Activated CD4-positive, alpha-beta memory T cell treated with anti-CD3 and anti-CD28 coated beads for 36 hours (primary cell): ENCODE measurements at places on chromosomes 1 and 21. TPM values are rescaled to one million over a fixed set of nuclear protein-coding genes. Genes with fewer than 3 reads are reported as not detected.

PTPN7 gene
- total RNA-seq: 197 TPM

C4BPB gene
- 0.39 TPM for total RNA-seq

RAD54L gene
- 65.0 TPM for total RNA-seq

TMPRSS15 gene
- not detected for total RNA-seq

ZNF648 gene
- total RNA-seq: not detected

DMRTA2 gene
- not detected for total RNA-seq

SNAP47 gene
- 30.9 TPM for total RNA-seq

ADORA3 gene
- 0.14 TPM for total RNA-seq

NLRP3 gene
- 0.97 TPM for total RNA-seq

PFKFB2 gene
- total RNA-seq: 2.5 TPM

DNA sequence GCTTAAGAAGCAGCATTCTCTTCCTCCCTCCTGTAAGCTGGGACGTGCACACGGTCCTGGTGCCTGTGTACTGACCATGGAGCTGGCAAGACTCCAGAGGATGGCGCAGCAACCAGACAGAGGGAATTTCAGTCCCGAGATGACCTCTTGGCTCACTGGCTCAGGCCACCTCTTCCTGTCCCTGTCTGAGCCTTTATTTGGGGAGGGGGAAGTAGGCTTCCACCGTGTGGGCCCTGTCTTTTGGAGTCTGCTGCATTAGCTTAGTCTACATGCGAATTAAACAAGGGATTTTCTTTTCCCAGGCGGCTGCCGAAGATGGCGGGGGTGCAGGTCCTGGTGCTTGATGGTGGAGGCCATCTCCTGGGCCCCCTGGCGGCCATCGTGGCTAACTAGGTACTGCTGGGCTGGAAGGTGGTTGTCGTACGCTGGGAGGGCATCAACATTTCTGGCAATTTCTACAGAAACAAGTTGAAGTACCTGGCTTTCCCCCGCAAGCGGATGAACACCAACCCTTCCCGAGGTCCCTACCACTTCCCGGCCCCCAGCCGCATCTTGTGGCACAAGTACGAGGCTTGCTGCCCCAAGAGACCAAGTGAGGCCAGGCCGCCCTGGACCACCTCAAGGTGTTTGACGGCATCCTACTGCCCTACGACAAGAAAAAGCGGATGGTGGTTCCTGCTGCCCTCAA, 10.2 kb downstream of the IL24 start:
- H3K4me1 ChIP-seq: peaks cover 75% of the 10 kb centered on the region
- H3K27me3 ChIP-seq: no peaks in the 10 kb centered on the region
- no peak overlapping the region for H3K27ac ChIP-seq
- H3K4me3 ChIP-seq: no peak overlapping the region
- peaks cover 47% of the 10 kb centered on the region for H3K36me3 ChIP-seq
- DNase-seq: no peak

GRCh38 chr21:38219049-38219628, 37.7 kb upstream of the KCNJ15 start:
- H3K4me3 ChIP-seq: no peak overlapping the region
- H3K36me3 ChIP-seq: peaks cover 4% of the 10 kb centered on the region
- DNase-seq: peak; percentile 69
- peaks cover 6% of the 10 kb centered on the region for H3K4me1 ChIP-seq

DNA sequence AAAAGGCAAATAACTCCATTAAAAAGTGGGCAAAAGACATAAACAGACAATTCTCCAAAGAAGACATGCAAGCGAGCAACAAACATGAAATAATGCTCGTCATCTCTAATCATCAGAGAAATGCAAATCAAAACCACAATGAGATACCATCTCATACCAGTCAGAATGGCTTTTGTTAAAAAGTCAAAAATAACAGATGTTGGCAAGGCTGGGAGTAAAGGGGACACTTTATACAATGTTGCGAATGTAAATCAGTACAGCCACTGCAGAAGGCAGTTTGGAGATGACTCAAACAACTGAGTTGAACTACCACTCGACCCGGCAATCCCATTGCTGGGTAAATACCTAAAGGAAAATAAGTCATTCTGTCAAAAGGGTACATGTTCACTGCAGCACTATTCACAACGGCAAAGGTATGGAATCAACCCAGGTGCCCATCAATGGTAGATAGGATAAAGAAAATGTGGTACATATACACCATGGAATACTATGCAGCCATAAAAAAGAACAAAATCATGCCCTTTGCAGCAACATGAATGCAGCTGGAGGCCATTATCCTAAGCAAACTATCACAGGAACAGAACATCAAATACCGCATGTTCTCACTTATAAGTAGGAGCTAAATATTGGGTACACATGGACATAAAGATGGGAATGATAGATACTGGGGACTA, 25.9 kb downstream of the TSPAN2 start:
- peak; percentile 59 for DNase-seq
- no peaks in the 10 kb centered on the region for H3K27me3 ChIP-seq
- H3K4me1 ChIP-seq: peaks cover 45% of the 10 kb centered on the region
- H3K27ac ChIP-seq: peak overlapping the region; percentile 80

- no peak overlapping the region for H3K27ac ChIP-seq
- peak overlapping the region; percentile 74 for H3K4me3 ChIP-seq
- peaks cover 2% of the 10 kb centered on the region for H3K4me1 ChIP-seq
- DNase-seq: no peak
- no peaks in the 10 kb centered on the region for H3K36me3 ChIP-seq
Measured at GRCh38 chr1:76153841-76154205, 79.3 kb downstream of the ST6GALNAC3 start.

- H3K4me3 ChIP-seq: no peak overlapping the region
- H3K4me1 ChIP-seq: peaks cover 96% of the 10 kb centered on the region
- no peaks in the 10 kb centered on the region for H3K27me3 ChIP-seq
- H3K36me3 ChIP-seq: peaks cover 10% of the 10 kb centered on the region
- no peak for DNase-seq
Measured at GRCh38 chr1:230107941-230108340, 40.9 kb downstream of the GALNT2 start.

GRCh38 chr21:31180256-31181081, 142.2 kb upstream of the KRTAP19-8 start:
- H3K4me1 ChIP-seq: peaks cover 74% of the 10 kb centered on the region
- H3K27me3 ChIP-seq: no peaks in the 10 kb centered on the region
- H3K36me3 ChIP-seq: peaks cover 52% of the 10 kb centered on the region
- peak overlapping the region; percentile 74 for H3K4me3 ChIP-seq
- no peak for DNase-seq
- peak overlapping the region; percentile 100 for H3K27ac ChIP-seq

- H3K27ac ChIP-seq: no peak overlapping the region
- no peak for DNase-seq
- H3K27me3 ChIP-seq: peaks cover 8% of the 10 kb centered on the region
- H3K4me3 ChIP-seq: no peak overlapping the region
- H3K4me1 ChIP-seq: no peaks in the 10 kb centered on the region
Measured at GRCh38 chr21:26754853-26755252, 90.4 kb downstream of the ADAMTS1 start.

GRCh38 chr1:46547481-46548383, 3.7 kb downstream of the KNCN start:
- H3K4me1 ChIP-seq: peaks cover 11% of the 10 kb centered on the region
- H3K27me3 ChIP-seq: peaks cover 35% of the 10 kb centered on the region
- no peak overlapping the region for H3K4me3 ChIP-seq

- no peak for DNase-seq
- H3K27ac ChIP-seq: no peak overlapping the region
- no peak overlapping the region for H3K4me3 ChIP-seq
- peaks cover 1% of the 10 kb centered on the region for H3K27me3 ChIP-seq
- peaks cover 6% of the 10 kb centered on the region for H3K4me1 ChIP-seq
Measured at GRCh38 chr1:67226688-67227087, 60.4 kb downstream of the IL23R start.

GRCh38 chr1:39136638-39137037, 67.9 kb upstream of the MACF1 start:
- H3K27ac ChIP-seq: no peak overlapping the region
- DNase-seq: no peak
- no peaks in the 10 kb centered on the region for H3K4me1 ChIP-seq
- H3K27me3 ChIP-seq: no peaks in the 10 kb centered on the region

DNA sequence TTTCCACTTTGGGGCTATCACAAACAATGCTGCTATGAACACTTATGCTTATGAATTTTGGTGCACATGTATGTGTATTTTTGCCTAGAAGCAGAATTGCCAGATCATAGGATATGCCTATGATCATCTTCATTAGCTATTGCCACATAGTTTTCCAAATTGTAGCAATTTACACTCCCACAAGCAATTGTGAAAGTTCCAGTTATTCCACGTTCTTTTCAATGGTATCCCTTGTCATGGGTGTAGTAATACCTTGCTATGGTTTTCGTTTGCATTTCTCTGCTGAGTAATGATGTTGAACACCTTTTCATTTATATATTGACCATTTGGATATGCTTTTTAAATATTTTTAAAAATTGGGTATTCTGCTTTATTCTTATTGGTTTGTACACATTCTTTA, 82.6 kb downstream of the MTR start:
- no peaks in the 10 kb centered on the region for H3K27me3 ChIP-seq
- peaks cover 27% of the 10 kb centered on the region for H3K36me3 ChIP-seq
- H3K4me1 ChIP-seq: no peaks in the 10 kb centered on the region

- H3K4me3 ChIP-seq: no peak overlapping the region
- H3K27ac ChIP-seq: no peak overlapping the region
- DNase-seq: no peak
- H3K36me3 ChIP-seq: no peaks in the 10 kb centered on the region
- peaks cover 7% of the 10 kb centered on the region for H3K4me1 ChIP-seq
Measured at GRCh38 chr1:76508871-76509270, 358.4 kb upstream of the ST6GALNAC5 start.

- H3K4me3 ChIP-seq: no peak overlapping the region
- H3K27me3 ChIP-seq: no peaks in the 10 kb centered on the region
- no peak overlapping the region for H3K27ac ChIP-seq
- peaks cover 15% of the 10 kb centered on the region for H3K4me1 ChIP-seq
- no peaks in the 10 kb centered on the region for H3K36me3 ChIP-seq
Measured at GRCh38 chr1:165629848-165630628, 996 bp upstream of the MGST3 start.

DNA sequence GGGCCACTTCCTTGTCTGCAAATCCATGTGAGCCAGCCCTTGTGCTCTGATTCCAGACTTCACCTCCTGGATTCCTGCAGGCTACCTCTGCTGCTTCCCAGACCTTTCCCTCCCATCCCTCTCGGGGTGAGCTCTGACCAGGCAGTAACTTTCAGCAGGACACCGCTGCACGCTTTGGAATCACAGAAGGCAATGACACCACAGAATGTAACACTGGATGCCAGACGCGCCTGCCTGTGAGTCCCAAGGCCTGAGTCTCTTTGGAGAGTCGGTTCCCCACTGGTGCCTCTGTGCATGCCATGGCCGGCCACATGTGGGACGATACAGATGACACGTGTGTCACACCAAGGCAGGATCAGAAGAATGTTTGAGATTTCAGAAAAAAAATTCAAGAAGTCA, 89.7 kb upstream of the ERRFI1 start:
- peaks cover 15% of the 10 kb centered on the region for H3K4me1 ChIP-seq
- H3K27me3 ChIP-seq: no peaks in the 10 kb centered on the region
- H3K4me3 ChIP-seq: no peak overlapping the region
- no peak overlapping the region for H3K27ac ChIP-seq
- H3K36me3 ChIP-seq: no peaks in the 10 kb centered on the region

- no peaks in the 10 kb centered on the region for H3K36me3 ChIP-seq
- no peak for DNase-seq
- no peak overlapping the region for H3K4me3 ChIP-seq
Measured at GRCh38 chr1:186865857-186866256, 37.1 kb downstream of the PLA2G4A start.

DNA sequence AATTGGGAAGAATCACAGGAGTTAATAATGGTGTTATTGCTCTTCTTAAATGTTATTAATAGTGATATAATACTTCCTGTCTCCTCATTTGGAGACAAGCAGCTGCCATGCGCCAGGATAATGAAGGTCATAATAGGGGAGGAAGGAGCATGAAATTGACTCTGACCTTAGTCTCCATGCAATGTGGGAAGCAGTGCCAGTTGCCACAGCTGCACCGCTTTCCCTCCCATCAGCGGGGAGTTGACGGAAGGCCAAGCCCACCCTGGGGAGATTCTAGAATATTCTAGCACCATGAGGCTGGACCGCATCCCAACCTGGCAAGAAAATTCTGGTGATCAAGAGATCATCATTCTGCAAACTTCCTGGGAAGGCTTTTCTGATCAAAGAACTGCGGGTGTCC, 11.0 kb upstream of the OLIG1 start:
- H3K27me3 ChIP-seq: peaks cover 12% of the 10 kb centered on the region
- no peaks in the 10 kb centered on the region for H3K4me1 ChIP-seq
- DNase-seq: no peak
- no peaks in the 10 kb centered on the region for H3K36me3 ChIP-seq

DNA sequence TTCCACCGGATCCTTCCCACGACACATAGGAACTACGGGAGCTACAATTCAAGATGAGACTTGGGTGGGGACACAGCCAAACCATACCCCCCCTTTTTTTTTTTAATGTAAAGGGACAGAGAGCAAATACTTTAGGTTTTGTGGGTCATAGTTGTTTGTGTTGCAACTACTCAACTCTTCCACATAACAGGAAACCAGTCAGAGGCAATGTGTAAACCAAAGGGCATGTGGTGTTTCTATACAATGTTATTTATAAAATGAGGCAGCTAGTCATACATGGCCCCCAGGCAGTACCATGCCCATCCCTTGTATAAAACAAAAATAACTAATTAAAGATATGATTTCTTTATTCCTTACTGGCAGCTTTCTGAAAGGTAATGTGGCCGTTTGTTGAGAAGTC, 845.4 kb upstream of the ADAMTS5 start:
- DNase-seq: no peak
- H3K4me1 ChIP-seq: no peaks in the 10 kb centered on the region
- H3K4me3 ChIP-seq: no peak overlapping the region
- H3K27me3 ChIP-seq: no peaks in the 10 kb centered on the region
- H3K27ac ChIP-seq: no peak overlapping the region
- H3K36me3 ChIP-seq: no peaks in the 10 kb centered on the region

DNA sequence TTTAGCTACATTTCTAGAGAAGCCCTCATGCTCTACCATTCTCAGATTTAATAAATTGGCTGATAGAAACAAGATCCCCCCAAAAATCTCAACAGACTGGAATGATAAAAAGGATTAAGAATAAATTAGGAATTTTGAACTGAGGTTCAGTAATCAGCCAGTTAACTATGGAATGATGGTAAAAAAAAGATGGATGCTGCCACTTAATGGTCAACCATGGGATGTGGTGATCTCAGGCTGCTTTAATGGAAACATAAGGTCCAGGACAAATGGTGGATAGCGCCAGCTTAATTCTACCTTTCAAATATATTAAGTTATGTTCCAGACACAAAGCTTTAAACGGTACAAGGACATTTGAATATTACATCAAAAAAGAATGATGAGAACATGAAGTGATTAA, 49.9 kb downstream of the CCN1 start:
- peaks cover 51% of the 10 kb centered on the region for H3K36me3 ChIP-seq
- DNase-seq: no peak
- H3K4me1 ChIP-seq: no peaks in the 10 kb centered on the region
- no peak overlapping the region for H3K27ac ChIP-seq
- no peak overlapping the region for H3K4me3 ChIP-seq
- H3K27me3 ChIP-seq: no peaks in the 10 kb centered on the region
